AG10803 (cell line): ENCODE measurements at places on chromosomes 2 and 18.

GRCh38 chr2:164625378-164625971, 4.2 kb upstream of the GRB14 start:
- peak; percentile 59 for DNase-seq

GRCh38 chr2:237763812-237764211, 34.8 kb upstream of the RBM44 start:
- DNase-seq, result no peak

DNA sequence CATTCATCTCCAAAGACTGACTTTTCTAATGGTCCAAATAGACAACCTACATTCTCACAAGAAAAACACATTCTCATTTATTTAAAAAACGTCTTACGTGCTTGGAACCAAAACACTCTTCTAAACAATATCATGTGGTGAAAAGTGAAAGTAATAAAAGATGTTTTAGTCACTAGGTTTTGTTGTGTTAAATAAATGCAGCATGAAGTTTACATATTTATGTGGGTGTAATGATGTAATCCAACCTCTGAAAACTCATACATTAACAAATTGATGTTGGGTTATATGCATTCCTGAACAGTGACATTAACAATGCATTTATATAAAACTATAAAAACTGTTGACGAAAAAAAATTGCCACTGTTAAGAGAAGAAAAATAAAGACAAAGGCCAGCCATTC, 55.1 kb upstream of the ACVR2A start:
- peak; percentile 65 for DNase-seq

GRCh38 chr18:43805646-43806194, 528.4 kb upstream of the SYT4 start:
- DNase-seq, result peak; percentile 5

DNA sequence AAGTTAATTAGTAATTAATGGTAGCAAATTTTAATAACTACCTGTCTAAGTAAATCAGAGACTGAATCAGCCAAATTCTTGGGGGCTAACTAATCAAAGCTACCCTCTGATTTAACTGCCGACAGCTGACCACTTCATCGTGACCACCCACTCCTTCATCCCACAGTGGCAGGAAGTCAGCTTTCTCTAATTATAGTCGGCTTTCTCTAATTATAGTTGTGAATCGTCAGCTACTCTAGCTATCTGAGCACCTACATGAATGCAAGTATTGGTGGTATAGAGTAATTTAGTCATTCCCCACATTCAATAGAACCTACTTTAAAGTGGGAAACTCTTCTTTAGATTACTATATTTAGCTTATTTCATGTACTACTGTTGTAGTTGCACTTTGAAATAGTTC, 185.5 kb downstream of the PTGR3 start:
- DNase-seq, result no peak

- DNase-seq, result no peak
Measured at GRCh38 chr18:35122586-35123224, 81.5 kb downstream of the MAPRE2 start.

DNA sequence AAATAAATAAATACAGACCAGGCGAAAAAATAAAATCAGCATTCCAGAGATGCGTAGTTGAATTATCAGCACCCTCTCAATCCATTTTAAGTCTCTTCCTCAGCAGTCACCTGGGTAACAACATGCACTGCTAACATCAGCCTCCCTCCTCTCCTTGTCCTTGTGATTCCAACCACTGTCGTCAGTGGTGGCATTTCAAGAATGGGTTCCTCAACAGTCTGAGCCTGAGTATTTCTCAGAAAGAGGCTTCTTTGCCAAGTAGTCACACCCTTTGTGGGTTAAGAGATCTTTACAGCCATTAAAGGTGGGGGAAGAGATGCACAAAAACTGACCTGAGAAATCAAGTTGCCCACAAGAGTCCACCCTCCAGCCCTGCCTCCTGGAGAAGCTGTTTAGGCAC, 39.0 kb downstream of the NOL10 start:
- DNase-seq, result no peak

- DNase-seq, result peak; percentile 5
Measured at GRCh38 chr2:237859533-237860272, at the start of gene RAMP1. RAMP1 (plus strand) TSS chr2:237859623; CDS start chr2:237859676, 53 bp downstream.

- DNase-seq, result peak; percentile 36
Measured at GRCh38 chr2:71603311-71603811, 150.0 kb downstream of the DYSF start.
